Brain microvascular endothelial cell (primary cell): ENCODE measurements at places on chromosomes 2 and 18.

- DNase-seq: no peak
Measured at GRCh38 chr2:54459037-54459441, 2.9 kb downstream of the SPTBN1 start.

DNA sequence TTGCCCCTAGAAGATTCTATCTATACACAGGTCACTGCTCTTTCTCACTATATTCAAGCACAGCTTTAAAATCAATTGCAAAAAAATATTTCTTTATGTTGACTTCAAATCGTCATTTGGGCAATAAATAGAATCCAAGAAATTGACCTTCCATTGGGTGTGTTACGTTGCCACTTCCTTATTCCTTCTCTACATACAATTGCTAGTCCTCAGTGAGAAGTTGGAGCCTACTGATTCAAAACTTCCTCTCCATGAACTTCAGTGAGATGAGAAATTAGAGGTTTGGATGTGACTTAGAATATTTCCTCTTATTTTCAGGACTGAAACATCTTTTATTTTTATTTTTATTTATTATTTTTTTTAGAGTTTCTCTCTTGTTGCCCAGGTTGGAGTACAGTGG, 40.3 kb downstream of the PMAIP1 start:
- DNase-seq: no peak

DNA sequence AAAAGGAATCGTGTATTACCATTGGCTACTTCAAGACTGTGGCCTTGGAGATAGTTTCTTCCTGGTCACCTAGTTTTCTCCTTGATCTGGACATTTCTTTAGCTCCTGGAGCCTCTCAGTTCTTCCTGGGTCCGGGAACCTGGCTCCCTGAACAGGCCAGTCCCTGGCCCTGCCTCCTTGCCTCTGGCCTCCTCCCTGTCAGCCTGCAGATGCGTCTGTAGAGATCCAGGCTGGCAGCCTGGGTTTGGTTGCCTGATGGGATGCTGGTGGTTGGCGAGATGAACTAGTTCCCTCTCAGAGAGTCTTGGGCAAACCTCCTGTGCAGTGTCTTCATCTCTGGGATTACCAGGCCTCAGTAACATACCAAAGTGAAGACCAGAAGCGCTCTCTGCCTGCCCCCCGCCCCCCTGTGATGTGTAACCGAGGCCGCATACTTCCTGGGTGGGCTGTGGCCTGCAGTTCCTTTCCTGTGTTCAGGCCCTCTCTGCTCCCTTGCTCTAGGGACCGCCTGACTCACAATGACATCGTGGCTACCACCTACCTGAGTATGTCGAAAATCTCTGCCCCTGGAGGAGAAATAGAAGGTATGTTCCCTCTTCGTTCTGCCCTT, 85.4 kb downstream of the DYSF start:
- no peak for DNase-seq

DNA sequence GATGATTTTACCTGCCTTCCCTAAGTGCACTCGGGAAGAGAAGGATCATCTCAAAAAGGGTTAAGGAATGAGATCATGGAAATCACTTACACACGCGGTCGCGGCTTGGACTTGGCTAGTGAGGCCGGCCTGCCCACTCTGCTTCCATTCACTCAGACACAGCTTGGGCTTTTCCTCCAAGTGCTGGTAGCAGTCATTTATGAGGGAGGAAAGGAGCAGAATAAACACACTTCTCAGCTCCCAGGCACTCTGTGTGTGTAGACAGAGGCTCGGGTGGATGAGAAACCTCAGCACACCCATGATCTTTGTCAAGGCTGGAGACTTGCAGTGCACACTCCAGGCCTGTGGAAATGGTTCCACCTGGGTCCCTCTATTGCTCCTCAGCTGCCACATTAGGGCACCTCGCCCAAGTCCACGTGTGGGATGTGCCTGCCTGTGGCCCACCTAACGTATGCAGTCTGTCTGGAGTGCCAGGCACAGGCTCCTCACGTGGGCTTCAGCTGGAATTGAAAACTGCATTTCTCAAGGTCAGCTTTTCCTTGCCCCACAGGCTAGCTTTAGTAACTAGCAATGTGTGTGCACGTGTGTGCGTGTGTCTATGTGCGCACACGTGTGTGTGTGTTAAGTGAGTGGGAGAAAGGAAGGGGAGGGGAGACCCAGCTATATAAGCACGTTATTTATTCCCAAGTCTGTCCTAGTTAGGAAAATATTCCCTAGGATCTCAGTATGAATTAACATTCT, 288.4 kb downstream of the SOX11 start:
- DNase-seq: no peak

DNA sequence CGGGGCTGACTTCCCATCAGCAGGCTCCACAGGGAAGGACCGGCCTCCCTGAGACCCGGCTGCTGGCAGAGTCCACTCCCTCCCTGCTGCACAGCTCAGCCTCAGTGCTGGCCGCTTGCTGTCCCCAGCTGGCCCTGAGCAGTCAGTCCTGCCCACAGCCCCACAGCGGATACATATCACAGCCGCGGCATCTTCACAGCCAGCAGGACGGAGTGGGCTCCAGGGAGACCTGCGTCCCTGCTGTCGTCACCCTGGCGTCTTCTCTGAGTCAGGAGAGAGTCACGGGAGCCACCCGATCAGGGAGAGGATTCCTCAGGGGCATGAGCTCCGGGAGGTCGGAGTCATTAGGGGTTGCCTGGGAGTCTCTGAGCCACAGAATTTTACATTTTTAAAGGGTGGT, 13.1 kb upstream of the SNTG2 start:
- peak; percentile 92 for DNase-seq

- DNase-seq: no peak
Measured at GRCh38 chr2:39466311-39466710, 29.2 kb upstream of the MAP4K3 start.

DNA sequence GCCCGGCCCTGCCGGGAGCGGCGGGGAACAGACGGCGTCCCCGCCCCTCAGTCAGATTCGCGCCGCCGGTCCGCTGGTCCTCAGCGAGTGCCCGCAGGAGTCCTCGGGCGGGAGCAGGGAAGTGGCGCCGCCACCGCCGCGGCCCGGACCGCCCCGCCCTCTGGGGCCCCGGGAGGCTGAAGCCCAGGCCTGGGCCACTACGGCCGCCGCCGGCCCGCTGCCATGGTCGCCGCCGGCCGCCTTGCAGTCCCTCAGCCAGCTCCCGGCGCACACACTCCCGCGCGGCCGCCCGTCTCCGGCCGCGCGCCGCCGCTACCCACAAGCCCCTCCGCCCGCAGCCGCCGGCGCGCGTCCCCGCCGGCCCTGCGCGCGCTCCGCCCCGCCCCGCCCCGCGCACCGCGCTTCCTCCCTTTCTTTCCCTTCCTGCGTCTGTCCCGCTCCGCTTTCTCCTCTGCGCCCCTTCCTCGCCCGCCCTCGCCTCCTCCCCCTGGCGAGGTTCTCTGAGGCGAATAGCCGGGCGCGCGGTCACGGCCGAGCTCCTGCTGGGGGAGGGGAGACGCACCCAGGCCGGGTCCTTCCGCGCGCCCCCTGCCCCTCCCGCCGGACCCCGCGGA, at the start of gene ROCK2:
TSS of gene ROCK2 (minus strand) at position 295 of the 614 bp plus-strand sequence. CDS start 500 bp downstream, outside the sequence.
- peak; percentile 78 for DNase-seq

DNA sequence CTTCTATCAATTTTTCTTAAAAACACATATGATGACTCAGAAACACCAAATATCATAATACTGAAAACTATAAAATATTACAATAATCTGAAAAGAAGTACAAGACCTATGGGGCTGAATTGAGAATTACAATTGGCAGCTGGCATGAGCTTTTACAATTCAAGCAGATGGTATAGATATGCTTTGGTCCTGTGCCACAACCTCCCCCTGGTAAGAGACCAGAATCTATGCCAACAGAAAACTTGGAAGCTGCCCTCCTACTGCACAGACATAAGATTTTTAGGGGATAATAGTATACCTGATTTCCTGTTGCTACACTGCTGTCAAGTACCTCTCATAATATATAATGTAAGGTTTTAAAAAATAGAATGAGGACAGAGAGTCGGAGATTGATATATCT, 46.8 kb upstream of the CDH7 start:
- DNase-seq: no peak

DNA sequence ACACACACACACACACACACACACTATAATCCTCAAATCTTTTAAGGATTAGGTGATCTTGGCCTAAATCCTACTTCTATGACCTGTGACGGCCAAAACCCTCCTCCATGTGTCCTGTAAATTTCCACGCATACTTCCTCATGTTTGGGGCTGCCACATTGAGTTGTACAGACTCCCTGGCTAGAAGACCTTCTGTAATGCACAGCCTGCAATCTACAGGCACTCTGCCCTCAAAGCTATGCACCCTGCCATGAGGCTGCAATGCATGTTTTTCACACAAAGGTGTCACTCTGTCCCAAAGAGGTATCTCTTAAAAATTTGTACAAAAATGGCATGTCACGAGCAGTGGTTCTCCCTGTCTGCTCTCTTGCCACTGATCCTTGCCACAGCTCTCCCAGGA, 26.4 kb upstream of the B4GALT6 start:
- DNase-seq: no peak

DNA sequence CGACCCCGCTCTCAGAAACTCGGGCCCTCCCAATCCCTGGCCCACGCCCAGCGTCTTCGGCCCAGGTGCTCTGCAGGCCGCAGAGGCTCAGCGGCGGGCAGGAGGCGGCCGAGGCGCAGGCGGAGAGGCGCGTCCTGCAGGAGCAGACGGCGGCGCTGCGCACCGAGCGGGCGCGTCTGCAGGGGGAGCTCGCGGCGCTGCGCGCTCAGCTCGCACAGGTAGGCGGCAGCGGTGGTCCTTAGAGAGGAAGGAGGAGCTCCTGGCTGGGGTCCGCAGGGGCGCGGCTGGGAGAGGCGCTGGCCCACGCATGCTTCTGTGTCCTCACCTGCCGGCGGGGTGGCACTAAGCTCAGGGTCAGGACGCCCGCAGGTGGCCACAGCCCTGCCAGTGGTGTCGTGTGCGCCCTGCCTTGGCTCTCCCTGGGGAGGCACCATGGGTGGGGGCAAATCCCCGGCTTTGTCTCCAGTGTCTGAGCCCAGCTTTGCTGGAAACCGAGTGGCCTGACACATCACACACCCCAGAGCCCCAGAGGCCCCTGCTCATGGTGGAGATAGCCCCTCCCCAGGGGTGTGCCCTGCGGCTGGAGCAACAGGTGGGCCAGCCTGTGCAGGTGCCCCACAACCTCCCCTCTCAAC, 14.9 kb upstream of the SNED1 start:
- no peak for DNase-seq

- DNase-seq: no peak
Measured at GRCh38 chr18:49013291-49013691, 62.5 kb upstream of the SMAD7 start.

- DNase-seq: no peak
Measured at GRCh38 chr2:239769554-239770245, 255.4 kb downstream of the NDUFA10 start.

- DNase-seq: no peak
Measured at GRCh38 chr18:47750889-47751423, 179.5 kb downstream of the SMAD2 start.

DNA sequence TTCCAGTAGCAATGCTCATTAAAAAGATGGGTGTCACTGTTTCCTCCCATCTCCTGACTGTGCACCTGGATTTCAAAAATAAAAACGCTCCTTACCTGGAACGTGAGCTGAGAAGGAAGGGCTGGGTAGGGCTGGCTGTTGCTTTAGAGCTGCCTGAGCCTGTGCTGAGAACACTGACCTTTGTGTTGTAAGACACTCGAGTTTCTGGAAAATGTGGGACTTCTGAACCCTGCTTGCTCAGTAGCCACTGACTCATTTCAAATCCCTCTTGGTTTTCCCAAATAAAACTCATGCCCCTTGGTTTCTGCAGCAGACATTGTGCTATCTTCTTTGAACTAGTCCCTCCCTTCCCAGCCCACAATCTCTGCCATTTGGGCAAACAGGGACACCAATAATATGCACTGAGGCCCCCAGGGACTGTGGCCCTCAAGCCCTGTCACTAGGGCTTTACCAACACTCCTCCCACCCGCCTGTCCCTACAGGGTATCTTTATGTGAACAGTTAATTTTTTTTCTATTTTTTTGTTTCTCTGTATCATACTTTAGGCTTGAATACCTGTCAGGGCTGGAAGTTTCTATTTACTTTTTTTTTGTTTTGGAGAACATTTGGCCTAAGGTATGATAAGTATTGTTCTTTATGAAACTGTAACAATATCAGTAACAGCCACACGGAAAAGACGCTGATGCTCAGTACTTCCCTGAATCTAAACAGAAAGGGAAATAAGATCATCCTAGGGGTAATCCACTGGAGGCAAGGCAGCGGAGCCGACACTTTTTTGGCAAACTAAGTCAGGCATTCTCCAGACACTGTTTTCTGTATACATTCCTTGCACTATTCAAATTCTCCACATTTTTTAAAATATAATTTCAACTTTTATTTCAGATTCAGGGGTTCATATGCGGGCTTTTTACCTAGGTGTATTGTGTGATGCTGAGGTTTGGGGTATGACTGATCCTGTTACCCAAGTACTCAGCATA, 280.2 kb downstream of the STK39 start:
- no peak for DNase-seq

GRCh38 chr2:20543469-20544152, 96.7 kb downstream of the RHOB start:
- no peak for DNase-seq

- DNase-seq: peak; percentile 27
Measured at GRCh38 chr2:203533676-203534591, 1.2 kb downstream of the RAPH1 start.

- no peak for DNase-seq
Measured at GRCh38 chr18:21741562-21742314, 1.1 kb downstream of the MIB1 start.
